ENCODE measurements at places on chromosomes 12 and 14. TPM values are rescaled to one million over a fixed set of nuclear protein-coding genes. Genes with fewer than 3 reads are reported as not detected.

The FAM222A gene
- total RNA-seq: 1.0 TPM

The OR6C3 gene
- total RNA-seq: not detected

The DNAH10 gene
- under 0.01 TPM for total RNA-seq

The LRRC9 gene
- total RNA-seq: not detected

The PRMT5 gene
- total RNA-seq: 60.0 TPM

The TMEM63C gene
- total RNA-seq: 3.1 TPM

The TMTC1 gene
- 37.6 TPM for total RNA-seq

The ADSS1 gene
- 89.8 TPM for total RNA-seq

The WNK1 gene
- total RNA-seq: 71.5 TPM

The CAPRIN2 gene
- 15.7 TPM for total RNA-seq

The CALCOCO1 gene
- 49.1 TPM for total RNA-seq

The NOS1 gene
- 0.52 TPM for total RNA-seq

The ANKS1B gene
- total RNA-seq: 10.4 TPM

The ADAM20 gene
- 2.1 TPM for total RNA-seq
